Placental pericyte (primary cell): ENCODE measurements at places on chromosomes 6 and 20. TPM values are rescaled to one million over a fixed set of nuclear protein-coding genes. Genes with fewer than 3 reads are reported as not detected.

Gene MYB
- 0.43 TPM in 1 of 2 replicates, not detected in the other for total RNA-seq

Gene TUBB1
- total RNA-seq = not detected in 2 replicates

Gene GRIK2
- 0.44 and 10.6 TPM in 2 replicates for total RNA-seq

Gene HLA-DQB1
- 0.43 TPM in 1 of 2 replicates, not detected in the other for total RNA-seq

Gene RAB44
- total RNA-seq = under 0.01 TPM in 1 of 2 replicates, not detected in the other

Gene ARMC2
- total RNA-seq = 0.88 and 2.1 TPM in 2 replicates

Gene ADGB
- not detected in 2 replicates for total RNA-seq

Gene CCN5
- 0.29 and 1.3 TPM in 2 replicates for total RNA-seq

Gene HLA-DRB5
- total RNA-seq = 0.14 TPM in 1 of 2 replicates, not detected in the other

Gene MOG
- total RNA-seq = not detected in 2 replicates

Gene TPD52L1
- 0.29 and 1.3 TPM in 2 replicates for total RNA-seq

Gene NMBR
- total RNA-seq = not detected in 2 replicates

Gene OOEP
- total RNA-seq = 0.72 and 0.88 TPM in 2 replicates

Gene SLC22A2
- total RNA-seq = not detected in 2 replicates

Gene RNF182
- under 0.01 and 2.3 TPM in 2 replicates for total RNA-seq

Gene MYCT1
- total RNA-seq = under 0.01 and 3.6 TPM in 2 replicates

Gene LPIN3
- 5.5 and 7.7 TPM in 2 replicates for total RNA-seq

Gene VPS52
- total RNA-seq = 39.0 and 43.2 TPM in 2 replicates

Gene PRSS16
- total RNA-seq = not detected in 2 replicates

Gene SLC22A16
- total RNA-seq = not detected in 2 replicates

Gene PLAGL2
- 5.3 and 6.8 TPM in 2 replicates for total RNA-seq

Gene PDYN
- total RNA-seq = not detected in 2 replicates

Gene MRPL14
- 24.3 and 42.5 TPM in 2 replicates for total RNA-seq

Gene ADGRF4
- 0.22 and 0.29 TPM in 2 replicates for total RNA-seq

Gene HCRTR2
- not detected in 2 replicates for total RNA-seq

Gene DEFB132
- total RNA-seq = not detected in 2 replicates

Gene SIM1
- total RNA-seq = not detected in 2 replicates

Gene PRSS35
- 0.44 and 0.72 TPM in 2 replicates for total RNA-seq

Gene DLK2
- 0.44 and 0.57 TPM in 2 replicates for total RNA-seq

Gene SEMG1
- total RNA-seq = not detected in 2 replicates

Gene CAPN11
- total RNA-seq = 0.43 TPM in 1 of 2 replicates, not detected in the other

Gene HINT3
- 19.2 and 29.8 TPM in 2 replicates for total RNA-seq

Gene CST5
- total RNA-seq = not detected in 2 replicates

Gene TGM3
- not detected in 2 replicates for total RNA-seq

Gene COL10A1
- total RNA-seq = 106 TPM in 1 of 2 replicates, not detected in the other

Gene TFAP2A
- total RNA-seq = 0.22 and 2.6 TPM in 2 replicates

Gene SGK2
- 0.22 and 0.57 TPM in 2 replicates for total RNA-seq

Gene ARHGAP40
- total RNA-seq = 0.43 TPM in 1 of 2 replicates, not detected in the other

Gene CLPSL1
- total RNA-seq = not detected in 2 replicates

Gene TPX2
- total RNA-seq = 3.1 and 123 TPM in 2 replicates

Gene FAM50B
- total RNA-seq = 5.7 and 6.6 TPM in 2 replicates

Gene HIVEP2
- 25.2 and 38.2 TPM in 2 replicates for total RNA-seq

Gene SLC44A4
- under 0.01 TPM in 1 of 2 replicates, not detected in the other for total RNA-seq

Gene PERP
- 10.7 and 18.6 TPM in 2 replicates for total RNA-seq

Gene METTL24
- total RNA-seq = not detected in 2 replicates

Gene RIPOR3
- 33.3 and 40.7 TPM in 2 replicates for total RNA-seq

Gene TRIM15
- not detected in 2 replicates for total RNA-seq

Gene SLC17A3
- total RNA-seq = not detected in 2 replicates

Gene HLA-DMB
- total RNA-seq = 0.14 TPM in 1 of 2 replicates, not detected in the other

Gene HFE
- total RNA-seq = 7.7 and 16.9 TPM in 2 replicates

Gene CENPB
- 105 and 150 TPM in 2 replicates for total RNA-seq

Gene IYD
- not detected in 2 replicates for total RNA-seq

Gene MOCS1
- 11.6 and 13.3 TPM in 2 replicates for total RNA-seq
